ENCODE measurements at places on chromosomes 5 and 9.

- peak; percentile 26 for DNase-seq
Measured at GRCh38 chr5:57163553-57164006, 10.3 kb upstream of the GPBP1 start.

- DNase-seq: no peak
Measured at GRCh38 chr5:37247036-37247435, 2.1 kb downstream of the CPLANE1 start.

GRCh38 chr5:68803881-68804319 is 289.9 kb upstream of the SLC30A5 start:
- DNase-seq: no peak

GRCh38 chr5:40401284-40402006 is 278.3 kb upstream of the PTGER4 start:
- no peak for DNase-seq

- no peak for DNase-seq
Measured at GRCh38 chr5:128775558-128775957, 189.7 kb upstream of the SLC27A6 start.

DNA sequence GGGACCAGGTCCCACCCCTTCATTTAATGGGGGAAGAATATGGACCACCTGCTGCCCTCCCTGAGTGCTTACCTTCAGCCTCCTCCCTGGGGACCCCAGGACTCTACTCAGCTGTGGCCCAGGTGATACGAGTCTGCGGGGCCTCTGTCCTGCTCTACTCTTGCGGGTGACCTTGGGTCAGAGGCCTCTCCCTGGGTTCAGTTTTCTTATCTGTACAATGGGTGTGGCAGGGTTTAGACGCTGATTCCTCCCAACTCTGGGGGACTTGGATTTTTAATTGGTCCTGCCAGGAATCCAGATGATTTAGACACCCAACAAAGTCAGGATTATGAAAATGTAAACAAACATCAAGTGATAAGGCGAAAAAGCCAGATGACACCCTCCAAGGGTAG is 25.0 kb downstream of the FAM163B start:
- DNase-seq: no peak
